ENCODE measurements at places on chromosomes 5 and 9.

GRCh38 chr5:32030222-32030621 is 143.9 kb downstream of the GOLPH3 start:
- no peak for DNase-seq

DNA sequence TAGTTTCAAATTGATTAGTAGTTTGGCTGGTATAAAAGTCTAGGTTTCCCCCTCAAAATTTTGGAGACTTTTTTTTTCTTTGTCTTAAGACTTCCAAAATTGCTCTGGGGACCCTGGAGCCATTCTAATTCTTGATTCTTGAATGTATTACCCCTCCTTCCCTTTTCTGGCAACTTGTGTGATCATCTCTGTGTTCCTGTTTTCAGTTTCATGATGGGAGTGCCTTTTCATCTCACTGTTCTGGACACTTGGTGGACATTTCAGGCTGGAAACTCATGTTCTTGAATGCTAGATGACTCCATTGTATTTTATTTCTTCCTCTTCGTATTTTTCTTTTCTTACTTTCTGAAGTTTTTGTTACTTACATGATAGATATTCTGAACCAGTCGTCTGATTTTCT is 57.3 kb upstream of the LRRC70 start:
- DNase-seq, result peak; percentile 26

GRCh38 chr5:136191304-136192014 is 1.5 kb downstream of the SMIM32 start:
- peak; percentile 61 for DNase-seq

- DNase-seq, result no peak
Observed at GRCh38 chr5:33594006-33594405, 153.2 kb downstream of the TARS1 start.

GRCh38 chr9:100455470-100455869 is 17.5 kb upstream of the TMEFF1 start:
- DNase-seq, result no peak

DNA sequence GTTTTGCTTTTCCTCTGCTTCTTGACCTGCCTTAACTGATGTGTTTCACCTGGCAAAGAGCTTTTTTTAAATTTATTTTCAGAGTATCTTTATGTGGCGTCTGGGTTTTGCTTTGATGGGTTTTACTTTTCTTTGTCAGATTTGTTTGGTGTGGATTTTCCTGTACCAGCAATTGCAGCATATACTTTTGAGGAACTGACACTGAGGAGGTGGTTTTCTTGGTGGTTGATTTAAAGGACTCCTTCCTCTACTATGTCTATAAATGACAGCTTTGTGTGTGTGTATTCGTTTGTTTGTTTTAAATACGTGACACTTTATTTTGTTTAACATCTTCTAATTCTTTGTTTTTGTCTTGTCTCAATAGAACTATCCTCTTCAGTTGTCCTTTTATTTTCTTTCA is 1071.9 kb upstream of the ARRDC3 start:
- DNase-seq, result no peak

- peak; percentile 64 for DNase-seq
Observed at GRCh38 chr5:32539981-32540845, 45.1 kb upstream of the SUB1 start.

- no peak for DNase-seq
Observed at GRCh38 chr9:115367780-115368525, 250.0 kb upstream of the TNC start.

- DNase-seq, result no peak
Observed at GRCh38 chr9:18739641-18740318, 265.8 kb downstream of the ADAMTSL1 start.

- DNase-seq, result no peak
Observed at GRCh38 chr9:19201899-19202891, 28.3 kb upstream of the DENND4C start.

- no peak for DNase-seq
Observed at GRCh38 chr9:84190411-84190810, 150.1 kb downstream of the SLC28A3 start.

DNA sequence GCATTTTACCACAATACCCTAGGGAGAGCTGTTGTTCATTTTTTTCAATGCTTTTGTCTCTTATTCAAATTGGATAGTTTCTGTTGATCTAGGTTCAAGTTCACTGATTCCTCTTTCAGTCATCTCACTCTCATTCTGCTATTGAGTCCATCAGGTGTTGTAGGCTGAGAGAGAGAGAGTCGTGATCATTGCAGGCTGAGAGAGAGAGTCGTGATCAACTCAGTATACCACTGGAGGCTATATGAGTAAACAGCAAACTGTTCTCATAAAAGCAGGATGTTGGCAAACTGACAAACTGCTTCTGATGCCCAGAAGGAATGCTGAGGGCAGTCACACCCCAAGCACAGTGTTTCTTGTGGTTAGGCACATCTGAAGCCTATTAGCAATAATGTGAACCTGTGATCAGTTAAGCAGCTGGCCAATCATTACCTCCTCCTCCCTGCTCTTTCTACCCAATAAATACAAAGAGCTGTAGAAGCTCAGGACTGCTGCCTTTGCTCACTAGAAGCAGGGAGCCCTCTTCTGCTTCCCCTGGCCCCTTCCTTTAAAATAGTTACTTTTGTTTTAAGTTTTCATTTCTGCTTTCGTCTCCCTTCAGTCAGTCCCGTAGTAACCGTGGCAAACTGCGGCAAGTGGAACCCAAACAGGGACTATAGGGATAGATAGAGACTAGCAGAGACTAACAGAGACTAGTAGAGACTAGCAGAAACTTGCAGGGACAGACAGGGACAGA is 476.1 kb upstream of the ACO1 start:
- DNase-seq, result no peak

DNA sequence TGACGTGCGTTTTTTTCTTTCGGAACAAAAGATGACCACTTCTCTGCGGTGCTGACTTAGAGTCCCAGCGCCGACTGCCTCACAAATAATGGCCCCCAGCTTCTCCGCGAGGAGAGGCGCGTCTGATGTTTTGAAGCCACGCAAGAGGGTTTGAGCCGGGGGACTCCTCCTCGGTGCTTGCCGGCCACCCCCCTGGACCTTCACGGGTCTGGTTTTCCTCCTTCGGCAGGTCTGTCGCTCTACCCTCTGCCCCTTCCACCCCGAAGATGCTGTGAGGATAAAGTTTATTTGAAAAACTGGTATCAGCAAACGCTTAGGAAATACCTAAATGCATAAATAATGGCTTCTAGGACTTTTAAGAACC is 584 bp downstream of the USP20 start:
- peak; percentile 47 for DNase-seq
